Astrocyte (in vitro differentiated cells and primary cell): ENCODE measurements at places on chromosomes 11 and 22. TPM values are rescaled to one million over a fixed set of nuclear protein-coding genes. Genes with fewer than 3 reads are reported as not detected.
A peak's percentile ranks its signal among the peaks of the same experiment; 100 is the strongest.

The PTGDR2 gene
- total RNA-seq: not detected in 2 replicates

DNA sequence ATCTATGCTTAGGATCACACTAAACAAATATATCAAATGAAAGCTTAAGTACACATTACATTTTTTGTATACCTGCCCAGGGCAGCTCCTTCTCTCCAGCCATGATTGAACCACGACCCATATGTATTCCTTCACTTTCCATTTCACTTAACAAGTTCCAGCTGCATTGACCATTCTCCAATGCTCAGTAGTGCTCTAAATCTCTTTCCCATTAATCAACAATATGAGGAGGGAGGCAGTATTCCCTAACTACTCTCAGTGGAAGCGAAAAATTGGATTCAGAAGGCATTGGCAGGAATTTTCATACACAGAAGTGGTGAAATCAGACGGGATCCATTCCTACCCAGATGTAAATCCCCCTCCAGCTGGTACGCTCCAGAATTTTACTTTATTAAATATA is 372.0 kb upstream of the LUZP2 start:
- DNase-seq: no peak

DNA sequence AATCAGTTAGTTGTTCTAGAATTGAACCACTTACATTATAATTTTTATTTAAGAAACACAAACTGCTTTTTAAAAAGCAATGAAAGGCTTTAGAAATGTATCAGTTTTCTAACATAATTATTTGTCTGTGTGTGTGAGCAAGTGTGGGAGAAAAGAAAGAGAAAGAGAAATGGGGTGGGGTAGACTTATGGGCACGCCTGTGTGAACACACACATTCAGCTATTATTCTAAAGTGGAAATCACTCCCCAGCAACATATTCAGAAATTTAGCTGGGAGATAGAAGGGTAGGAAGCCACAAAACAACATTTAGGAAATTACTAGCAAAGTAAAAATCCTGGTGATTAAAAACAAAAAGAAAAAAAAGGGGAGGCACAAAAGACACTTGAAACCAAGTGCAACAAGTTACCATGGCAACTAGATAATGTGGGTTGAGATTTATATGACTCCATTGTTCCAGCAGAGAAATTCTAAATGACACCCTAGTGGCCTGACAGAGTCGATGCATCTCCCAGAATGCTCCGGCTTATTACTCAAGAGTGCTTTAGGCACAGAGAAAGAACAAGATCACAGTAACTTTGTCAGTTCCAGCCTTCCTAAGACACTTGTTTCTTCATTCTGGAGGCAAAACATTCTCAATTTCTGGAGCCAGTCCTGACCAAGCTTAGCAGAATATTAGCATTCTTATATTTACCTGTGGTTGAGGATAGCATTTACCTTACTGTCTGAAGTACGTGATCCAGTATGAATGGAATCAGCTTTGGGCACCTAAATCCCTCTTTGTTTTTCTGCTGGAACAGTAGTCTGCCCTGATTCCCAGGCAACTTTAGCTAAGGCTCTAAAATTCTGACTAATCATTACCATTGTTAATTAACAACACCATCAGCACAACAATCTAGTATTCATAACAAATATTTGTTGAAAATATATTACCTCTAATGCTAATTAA is 444.4 kb downstream of the DLG2 start:
- peak; percentile 68 for DNase-seq

The WNT11 gene
- total RNA-seq: 1.3 and 1.9 TPM in 2 replicates

The VPS11 gene
- total RNA-seq: 22.4 and 24.0 TPM in 2 replicates

The SLC22A6 gene
- total RNA-seq: not detected in 2 replicates

DNA sequence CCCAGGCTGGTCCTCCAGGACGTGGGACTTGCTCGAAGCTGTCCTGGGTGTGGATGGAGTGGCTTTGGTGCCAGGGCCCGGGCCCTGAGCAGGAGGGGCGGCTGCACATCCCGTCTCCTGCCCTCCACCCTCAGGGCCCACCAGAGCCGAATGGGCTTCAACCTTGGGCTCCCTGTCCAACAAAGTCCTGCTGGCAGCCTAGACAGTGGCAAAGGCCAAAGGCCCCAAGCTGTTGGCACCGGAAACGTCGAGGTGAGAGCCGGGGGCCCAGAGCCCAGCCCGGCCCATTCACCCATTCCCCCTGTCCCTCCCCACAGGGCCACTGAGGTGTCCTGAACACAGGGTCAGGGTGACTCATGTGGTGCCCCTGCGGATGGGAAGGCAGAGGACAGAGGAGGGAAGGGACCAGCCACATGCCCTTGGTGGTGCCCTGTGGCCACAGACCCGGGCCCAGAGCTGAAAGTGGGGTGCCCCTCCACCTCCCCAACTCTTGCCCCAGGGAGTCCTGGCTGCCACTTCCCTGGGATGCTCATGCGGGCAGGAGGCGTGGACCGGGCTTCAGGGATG is 9.1 kb downstream of the TSPAN32 start:
- DNase-seq: no peak

- DNase-seq: no peak
Measured at GRCh38 chr11:17747131-17747955, 12.8 kb downstream of the KCNC1 start.

The PRODH gene
- 1.2 and 1.4 TPM in 2 replicates for total RNA-seq

The POLD4 gene
- total RNA-seq: 53.5 and 69.2 TPM in 2 replicates
